Activated T-helper 1 cell treated with anti-CD3 and anti-CD28 coated beads, Interleukin-12 subunit alpha, Interleukin-12 subunit beta, Interleukin-2, Interleukin-4 antibody, amounts not matched to agents 30 ng/mL and 10 ng/mL and 1 ng/mL, durations not matched to agents 14 hours and 24 hours and 36 hours (primary cell): ENCODE measurements at places on chromosomes 3 and 15. TPM values are rescaled to one million over a fixed set of nuclear protein-coding genes. Genes with fewer than 3 reads are reported as not detected.

The MINAR1 gene
- 0.60 and 0.93 TPM in 2 replicates for total RNA-seq

The ALCAM gene
- 24.9 and 25.2 TPM in 2 replicates for total RNA-seq

The WNT5A gene
- total RNA-seq, result not detected in 2 replicates

The TAGLN3 gene
- total RNA-seq, result 0.78 and 1.1 TPM in 2 replicates

The IGSF10 gene
- not detected in 2 replicates for total RNA-seq

The NPAP1 gene
- not detected in 2 replicates for total RNA-seq

The STAC gene
- total RNA-seq, result not detected in 2 replicates

The STARD5 gene
- 4.5 and 4.6 TPM in 2 replicates for total RNA-seq

The CCR3 gene
- total RNA-seq, result 0.29 TPM in 1 of 2 replicates, not detected in the other

The RASGRF1 gene
- total RNA-seq, result 0.10 TPM in 1 of 2 replicates, not detected in the other

The ZIC4 gene
- total RNA-seq, result not detected in 2 replicates

The PLA2G4B gene
- total RNA-seq, result 6.0 and 6.7 TPM in 2 replicates

The CTDSPL gene
- total RNA-seq, result 3.5 and 3.7 TPM in 2 replicates

The FURIN gene
- total RNA-seq, result 530 and 545 TPM in 2 replicates

The PARP15 gene
- 12.8 and 13.2 TPM in 2 replicates for total RNA-seq

The STXBP5L gene
- not detected in 2 replicates for total RNA-seq

The CNTN3 gene
- not detected in 2 replicates for total RNA-seq

The GOLGA8T gene
- 0.22 TPM in 1 of 2 replicates, not detected in the other for total RNA-seq

The IQGAP1 gene
- total RNA-seq, result 144 and 149 TPM in 2 replicates

The C3orf85 gene
- total RNA-seq, result not detected in 2 replicates

The MYEF2 gene
- 20.3 and 21.1 TPM in 2 replicates for total RNA-seq

The VIPR1 gene
- total RNA-seq, result 0.69 and 0.88 TPM in 2 replicates
